ENCODE measurements at places on chromosomes 12 and 14. TPM values are rescaled to one million over a fixed set of nuclear protein-coding genes. Genes with fewer than 3 reads are reported as not detected.

CAPS2 gene
- 13.4 TPM for total RNA-seq

GRCh38 chr14:24422694-24423601 is 6.5 kb downstream of the CBLN3 start:
- no peaks in the 10 kb centered on the region for H3K27me3 ChIP-seq
- no peak overlapping the region for H3K27ac ChIP-seq
- DNase-seq, result no peak
- peaks cover 43% of the 10 kb centered on the region for H3K4me1 ChIP-seq
- no peaks in the 10 kb centered on the region for H3K36me3 ChIP-seq
- H3K4me3 ChIP-seq, result no peak overlapping the region

DNA sequence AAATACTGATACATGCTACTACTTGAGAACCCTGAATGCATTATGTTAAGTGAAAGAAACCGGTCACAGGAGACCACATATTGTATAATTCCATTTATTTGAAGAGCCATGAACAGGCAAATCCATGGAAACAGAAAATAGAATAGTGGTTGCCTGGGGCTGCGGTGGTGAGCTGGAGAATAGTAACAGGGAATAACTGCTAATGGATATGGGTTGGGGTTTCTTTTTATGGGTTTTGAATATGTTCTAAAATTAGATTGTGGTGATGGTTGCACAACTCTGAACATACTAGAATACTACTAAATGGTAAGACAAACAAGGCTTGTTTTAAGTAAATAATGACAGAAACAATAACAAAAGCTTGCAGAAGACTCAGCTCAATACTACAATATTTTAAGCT is 293.0 kb downstream of the BTG1 start:
- DNase-seq, result no peak
- H3K27me3 ChIP-seq, result no peaks in the 10 kb centered on the region
- no peak overlapping the region for H3K27ac ChIP-seq
- H3K4me3 ChIP-seq, result no peak overlapping the region

GRCh38 chr12:128671528-128672042 is 152.2 kb downstream of the SLC15A4 start:
- DNase-seq, result no peak
- H3K4me1 ChIP-seq, result no peaks in the 10 kb centered on the region
- H3K36me3 ChIP-seq, result no peaks in the 10 kb centered on the region

GRCh38 chr14:35341454-35341750 is 49.2 kb downstream of the PSMA6 start:
- peak overlapping the region; percentile 96 for H3K27ac ChIP-seq
- DNase-seq, result no peak
- H3K27me3 ChIP-seq, result no peaks in the 10 kb centered on the region
- H3K36me3 ChIP-seq, result no peaks in the 10 kb centered on the region

GRCh38 chr12:12392413-12392812 is 35.5 kb downstream of the BORCS5 start:
- H3K27me3 ChIP-seq, result no peaks in the 10 kb centered on the region
- no peak for DNase-seq
- H3K4me3 ChIP-seq, result no peak overlapping the region
- H3K27ac ChIP-seq, result no peak overlapping the region
